ENCODE measurements at places on chromosomes 5 and 9.
A peak's percentile ranks its signal among the peaks of the same experiment; 100 is the strongest.

- no peak for DNase-seq
These were observed 316.9 kb downstream of the MTRR start for GRCh38 chr5:8185852-8186251.

GRCh38 chr5:180469586-180469865 is 24.7 kb upstream of the CNOT6 start:
- no peak for DNase-seq

DNA sequence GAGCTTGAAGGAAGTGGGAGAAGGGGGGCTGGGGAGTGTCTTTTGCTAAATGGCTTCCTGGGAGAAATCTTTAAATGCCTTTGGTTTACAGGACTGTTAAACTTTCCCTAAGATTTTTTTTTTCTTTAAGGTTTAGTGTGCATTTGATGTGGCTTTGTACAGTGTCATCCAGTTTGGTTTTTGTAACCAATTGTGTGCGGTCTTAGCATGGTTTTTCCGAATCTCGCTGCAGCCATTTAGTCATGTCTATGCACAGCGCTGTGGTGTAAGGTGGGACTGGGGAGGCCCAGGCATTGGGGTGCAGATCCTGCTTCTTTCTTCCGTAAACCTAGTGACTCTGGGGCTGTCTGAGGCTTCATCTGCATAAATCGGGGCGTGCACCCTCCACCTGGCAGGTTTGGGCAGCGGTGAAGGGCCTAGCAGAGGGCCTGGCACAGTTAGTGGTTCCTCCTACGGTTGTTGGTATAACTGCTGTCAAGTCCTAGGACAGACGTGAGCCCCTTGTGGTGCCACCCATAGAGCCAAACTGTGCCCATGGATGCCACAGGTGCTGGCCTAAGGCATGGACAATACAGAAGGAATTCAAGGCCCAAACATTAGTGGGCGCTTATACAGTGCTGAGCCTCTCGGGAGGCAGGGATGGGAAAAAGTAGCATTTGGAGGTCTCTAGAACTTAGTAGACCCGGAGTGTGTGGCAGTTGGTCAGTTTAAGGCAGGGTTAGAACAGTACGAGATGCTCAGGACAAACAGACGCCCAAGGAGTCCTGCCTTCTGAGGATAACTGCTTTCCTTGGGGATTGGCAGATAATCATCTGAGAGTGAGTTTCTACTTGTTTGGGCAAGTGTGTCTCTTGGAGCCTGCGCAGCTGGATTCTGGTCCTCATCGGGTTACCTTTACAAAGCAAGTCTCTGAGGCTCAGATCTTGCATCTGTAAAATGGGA is 1.5 kb downstream of the PRRC2B start:
- DNase-seq = peak; percentile 83

- no peak for DNase-seq
These were observed 18.6 kb upstream of the FIBCD1 start for GRCh38 chr9:130957451-130958203.

DNA sequence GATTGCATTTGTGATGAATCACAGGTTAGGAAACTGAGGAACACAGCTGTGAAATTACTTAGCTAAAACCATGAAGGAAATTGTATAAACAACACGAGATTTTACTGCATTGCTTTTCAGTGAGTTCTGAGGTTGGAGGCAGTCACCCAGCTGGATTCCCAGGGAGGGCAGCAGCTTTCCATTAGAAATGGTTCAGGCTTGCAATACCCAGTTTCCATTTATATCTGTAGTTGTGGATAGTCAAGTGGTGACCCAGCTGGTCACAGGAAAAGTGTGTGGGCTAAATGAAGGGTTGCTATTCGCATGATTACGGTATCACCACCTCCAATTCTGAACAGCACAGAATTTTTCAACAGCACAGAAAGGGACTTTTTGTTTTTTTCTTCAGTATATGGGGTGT is 34.3 kb upstream of the SPATA31D4 start:
- no peak for DNase-seq

DNA sequence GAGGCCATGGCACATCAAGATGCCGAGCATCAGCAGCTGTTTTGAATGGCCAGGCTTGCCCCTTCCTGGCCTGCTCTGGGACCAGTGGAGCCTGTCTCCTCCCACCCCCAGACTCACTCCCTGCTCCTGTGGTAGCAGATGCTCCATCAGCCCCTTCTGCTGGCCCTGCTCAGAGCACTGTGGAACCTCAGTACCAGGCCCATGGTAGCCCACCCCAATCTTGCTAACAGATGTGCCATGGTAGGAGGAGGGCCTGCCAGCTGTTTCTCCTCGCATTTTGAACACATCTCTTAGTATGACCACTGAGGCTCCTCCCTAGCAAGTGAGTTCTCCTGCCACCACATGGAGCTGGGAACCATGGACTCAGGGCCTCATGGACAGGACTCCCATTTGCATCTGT is 29.5 kb downstream of the COL27A1 start:
- DNase-seq = no peak

DNA sequence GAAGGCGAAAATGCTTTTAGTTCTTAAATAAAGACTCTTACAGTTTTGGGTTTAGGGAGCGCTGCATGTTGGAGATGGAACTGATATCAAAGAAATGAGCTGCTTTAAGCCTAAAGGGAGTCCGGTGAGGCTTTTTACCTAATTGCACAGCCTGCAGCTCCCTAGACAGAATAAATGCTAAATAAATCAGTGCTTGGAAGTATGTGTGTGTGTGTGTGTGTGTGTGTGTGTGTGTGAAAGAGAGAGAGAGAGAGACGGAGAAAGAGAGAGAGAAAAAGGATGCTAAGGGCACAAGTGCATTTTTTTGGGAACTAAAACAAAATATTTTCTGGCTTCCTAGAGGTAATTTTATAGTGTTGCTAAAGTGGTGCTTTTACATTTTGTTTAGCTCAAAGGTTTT is 88.4 kb downstream of the MTRR start:
- DNase-seq = no peak

GRCh38 chr5:92991581-92992067 is 589.4 kb downstream of the NR2F1-AS1 start:
- no peak for DNase-seq

GRCh38 chr5:71587766-71588532 is 809 bp downstream of the MCCC2 start:
- no peak for DNase-seq

- DNase-seq = no peak
These were observed 99.2 kb upstream of the BOD1 start for GRCh38 chr5:173715607-173716006.

- no peak for DNase-seq
These were observed 663.6 kb upstream of the ZNF608 start for GRCh38 chr5:125409861-125410536.

- DNase-seq = no peak
These were observed 34.9 kb downstream of the YTHDC2 start for GRCh38 chr5:113548396-113548795.

DNA sequence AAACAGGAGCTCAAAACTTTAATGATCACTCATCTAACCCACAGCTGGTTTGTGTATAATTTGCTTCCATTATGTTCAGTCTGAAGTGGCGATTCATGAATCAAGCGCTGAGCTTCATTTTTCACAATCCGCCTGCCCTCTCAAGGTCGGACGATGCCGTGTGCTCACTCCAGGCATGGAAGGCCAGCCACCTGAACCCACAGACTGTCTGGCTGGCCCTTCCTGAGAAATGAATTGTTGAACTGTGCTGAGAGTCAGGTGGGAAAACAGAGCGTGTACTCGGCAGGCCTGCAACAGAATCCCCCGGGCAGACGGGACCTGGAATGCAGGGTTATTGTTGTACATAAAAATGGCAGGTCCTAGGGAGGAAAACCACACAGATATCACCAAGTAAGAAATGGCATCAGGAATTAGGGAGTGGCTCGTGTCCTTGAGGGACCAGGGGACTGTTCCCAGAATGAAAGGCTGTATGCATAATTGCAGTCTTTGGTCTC is 375.7 kb downstream of the IRX2 start:
- no peak for DNase-seq

GRCh38 chr5:58890701-58891085 is 307.8 kb downstream of the RAB3C start:
- DNase-seq = no peak

- DNase-seq = no peak
These were observed 197.4 kb upstream of the IL12B start for GRCh38 chr5:159527546-159528254.

GRCh38 chr9:109475526-109475925 is 22.6 kb downstream of the PTPN3 start:
- DNase-seq = no peak

GRCh38 chr9:5976674-5977397 is 38.6 kb downstream of the RANBP6 start:
- no peak for DNase-seq

DNA sequence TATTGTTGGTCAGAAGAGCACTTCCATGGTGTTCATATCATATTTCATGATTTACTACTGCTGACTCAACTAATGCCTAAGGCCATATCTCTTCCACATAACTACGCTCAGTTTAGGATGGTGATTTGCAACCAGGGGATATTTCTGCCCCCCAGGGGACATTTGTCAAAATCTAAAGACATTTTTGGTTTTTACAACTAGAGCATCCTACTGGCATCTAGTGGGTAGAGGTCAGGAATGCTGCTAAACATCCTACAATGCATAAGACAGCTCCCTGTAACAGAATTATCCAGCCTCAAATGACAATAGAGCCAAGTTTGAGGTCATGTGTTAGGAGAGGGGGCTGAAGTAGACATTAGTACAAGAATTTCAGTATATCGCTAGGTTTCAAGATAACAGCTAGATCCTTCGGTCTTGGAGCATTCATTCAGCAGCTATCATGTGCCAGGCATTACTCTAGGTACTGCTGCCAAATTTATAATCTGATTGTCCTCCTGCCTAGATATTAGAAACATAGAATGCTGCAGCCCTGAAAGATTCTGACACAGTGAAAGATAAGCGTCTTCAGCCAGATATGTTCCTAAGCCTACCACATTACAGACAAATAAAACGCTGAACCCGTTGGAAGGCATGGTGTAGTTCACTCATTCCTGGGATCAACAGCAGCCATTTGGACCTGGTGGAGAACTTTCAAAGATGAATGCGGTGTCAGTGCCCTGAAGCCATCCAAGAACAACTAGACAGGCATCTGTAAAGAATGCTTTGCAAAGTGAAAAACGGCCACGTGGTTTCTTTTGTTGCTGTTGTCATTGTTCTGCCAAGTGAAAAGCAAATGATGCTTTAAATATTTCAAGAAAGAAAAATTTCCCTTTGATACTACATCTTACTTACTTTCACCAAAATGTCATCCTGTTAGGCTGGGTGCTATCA is 55.5 kb upstream of the FST start:
- no peak for DNase-seq

DNA sequence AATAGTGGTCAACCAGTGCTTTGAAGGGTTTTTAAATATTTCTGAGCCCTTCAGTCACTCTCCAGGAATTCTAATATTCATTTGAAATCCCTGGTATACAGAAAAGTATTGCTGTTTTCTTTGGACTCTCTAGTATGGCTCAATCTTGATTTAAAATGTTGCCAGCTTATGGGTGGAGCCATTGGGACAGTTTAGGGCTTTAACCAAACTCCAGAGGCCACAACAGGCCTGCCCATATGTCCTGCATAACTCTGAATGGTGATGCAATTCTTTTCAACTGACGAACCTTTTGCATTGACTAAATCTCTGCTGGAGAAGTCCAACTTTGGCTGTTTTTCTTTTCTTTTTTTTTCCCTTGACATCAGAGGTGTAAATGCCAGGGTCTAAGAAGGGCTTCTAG is 10.3 kb upstream of the ANKHD1 start:
- DNase-seq = no peak

GRCh38 chr5:56471707-56472106 is 238.6 kb upstream of the ANKRD55 start:
- DNase-seq = no peak

DNA sequence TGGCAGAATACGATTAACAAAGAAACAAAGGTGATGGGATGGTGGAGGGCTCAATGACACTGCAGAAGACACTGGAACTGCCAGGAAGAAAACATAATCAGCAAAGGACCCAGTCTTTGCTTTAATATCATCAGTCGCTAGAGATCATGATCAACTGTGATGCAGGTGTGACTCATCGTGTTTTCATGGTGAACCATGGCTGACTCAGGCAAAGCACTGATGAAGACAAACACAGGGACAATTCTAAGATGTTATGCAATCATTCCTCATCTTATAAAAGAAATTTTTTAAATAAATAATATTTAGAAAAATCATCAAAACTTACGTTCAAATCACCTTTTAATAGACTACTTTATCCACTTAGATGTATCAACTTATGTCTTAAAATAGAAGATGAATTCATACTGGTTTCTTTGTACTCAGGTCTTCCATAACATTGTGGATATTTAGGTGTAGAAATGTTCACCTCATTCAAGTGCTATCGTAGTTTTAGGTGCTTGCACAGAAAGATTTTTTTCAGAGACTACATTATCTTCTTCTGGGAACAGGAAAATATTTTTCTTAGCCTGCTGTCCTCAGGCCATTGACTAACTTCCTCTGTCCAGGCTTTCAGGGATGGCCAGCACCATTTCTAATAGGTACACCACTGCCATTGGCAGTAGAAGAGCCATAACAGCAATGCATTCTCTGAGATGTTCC is 673.4 kb upstream of the MEF2C start:
- no peak for DNase-seq

GRCh38 chr9:81671880-81672280 is 17.5 kb downstream of the TLE1 start:
- no peak for DNase-seq

DNA sequence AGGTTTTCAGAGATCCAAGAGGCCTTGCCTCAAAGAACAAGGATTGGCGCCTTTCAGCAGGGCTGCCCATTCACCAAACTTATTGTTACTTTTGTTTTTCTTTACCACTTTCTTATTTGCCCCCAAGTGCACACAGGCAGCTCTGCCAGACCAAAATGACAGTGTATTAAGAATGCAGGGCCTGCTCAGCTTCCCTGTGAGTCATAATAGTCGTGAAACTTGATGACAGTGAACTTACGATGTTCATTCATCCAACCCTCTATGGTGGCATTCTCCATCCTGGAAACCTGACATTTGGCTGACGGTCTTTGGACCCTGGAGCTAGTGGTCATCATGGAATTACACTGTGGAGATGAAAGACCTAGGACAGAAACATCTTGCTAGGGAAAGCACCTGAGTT is 44.3 kb downstream of the UBE2QL1 start:
- no peak for DNase-seq

- no peak for DNase-seq
These were observed 211.1 kb downstream of the NR3C1 start for GRCh38 chr5:143192191-143192900.

GRCh38 chr9:27856054-27856453 is 282.8 kb upstream of the C9orf72 start:
- no peak for DNase-seq

GRCh38 chr5:134436523-134437339 is 25.1 kb upstream of the CDKN2AIPNL start:
- peak; percentile 58 for DNase-seq

- DNase-seq = no peak
These were observed 672 bp upstream of the SUSD3 start for GRCh38 chr9:93057703-93058354.

DNA sequence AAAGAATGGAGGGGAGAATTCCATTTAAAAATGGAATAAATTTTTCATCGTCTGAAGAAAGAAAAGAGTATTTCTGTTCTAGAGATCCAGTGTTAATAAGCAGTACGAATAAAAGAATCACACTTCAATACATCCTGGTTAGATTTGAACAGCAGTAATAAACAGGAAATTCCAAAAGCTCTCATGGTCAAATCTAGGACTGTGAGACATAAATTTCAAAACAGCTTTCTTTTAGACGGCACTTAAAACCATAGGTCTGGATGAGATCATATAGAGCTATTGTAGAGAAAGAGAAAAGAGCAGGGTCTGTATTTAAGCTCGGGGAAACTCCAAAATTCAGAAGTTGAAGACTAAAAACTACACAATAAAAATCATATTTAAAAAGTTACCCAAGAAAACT is 1006.9 kb upstream of the CTNND2 start:
- DNase-seq = no peak

GRCh38 chr5:61277781-61278180 is 54.3 kb upstream of the ZSWIM6 start:
- no peak for DNase-seq

Data from CD4-positive, alpha-beta T cell (primary cell).